AG04449 (cell line): ENCODE measurements at places on chromosomes 12 and 14.

DNA sequence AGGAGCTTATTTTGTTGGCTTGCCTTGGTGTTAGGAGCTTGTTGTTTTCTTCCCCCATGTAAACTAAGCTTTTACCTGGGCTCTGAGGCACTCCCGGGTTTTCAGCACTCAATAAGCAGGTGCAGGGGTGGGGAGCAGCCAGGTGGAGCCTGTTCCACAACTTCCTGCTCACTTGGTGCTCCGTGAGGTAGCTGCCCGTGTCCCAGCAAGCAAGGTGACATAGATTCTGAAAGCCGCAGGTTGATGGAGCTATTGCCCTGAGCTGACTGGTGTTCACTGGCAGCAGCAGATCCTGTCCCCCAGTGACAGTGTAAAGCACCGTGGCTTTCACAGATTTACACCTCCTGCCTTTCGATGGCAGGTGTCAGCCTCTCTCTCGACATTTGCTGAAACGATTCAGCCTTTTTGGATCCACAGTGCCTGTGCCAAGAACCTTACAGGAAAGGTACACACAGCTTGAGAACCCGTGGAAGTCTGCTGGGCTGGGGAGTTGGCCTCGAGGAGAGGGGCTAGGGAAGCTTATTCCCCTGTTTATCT lies 295.7 kb upstream of the FKBP4 start:
- no peak for DNase-seq

DNA sequence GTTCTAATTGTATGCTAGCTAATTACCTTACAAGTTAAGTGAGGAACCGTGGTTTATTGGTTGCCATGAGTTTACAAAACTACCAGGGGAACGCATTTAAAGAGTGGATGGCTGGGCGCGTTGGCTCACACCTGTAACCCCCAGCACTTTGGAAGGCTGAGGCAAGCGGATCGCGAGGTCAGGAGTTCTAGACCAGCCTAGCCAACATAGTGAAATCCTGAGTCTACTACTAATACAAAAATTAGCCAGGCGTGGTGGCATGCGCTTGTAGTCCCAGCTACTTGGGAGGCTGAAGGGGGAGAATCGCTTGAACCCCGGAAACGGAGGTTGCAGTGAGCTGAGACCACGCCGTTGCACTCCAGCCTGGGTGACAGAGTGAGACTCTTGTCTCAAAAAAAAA lies 2.2 kb downstream of the EIF5 start:
- no peak for DNase-seq

GRCh38 chr14:57244106-57244505 lies 24.6 kb downstream of the EXOC5 start:
- DNase-seq: no peak

- DNase-seq: no peak
Measured at GRCh38 chr14:81179631-81180030, 41.1 kb downstream of the GTF2A1 start.

DNA sequence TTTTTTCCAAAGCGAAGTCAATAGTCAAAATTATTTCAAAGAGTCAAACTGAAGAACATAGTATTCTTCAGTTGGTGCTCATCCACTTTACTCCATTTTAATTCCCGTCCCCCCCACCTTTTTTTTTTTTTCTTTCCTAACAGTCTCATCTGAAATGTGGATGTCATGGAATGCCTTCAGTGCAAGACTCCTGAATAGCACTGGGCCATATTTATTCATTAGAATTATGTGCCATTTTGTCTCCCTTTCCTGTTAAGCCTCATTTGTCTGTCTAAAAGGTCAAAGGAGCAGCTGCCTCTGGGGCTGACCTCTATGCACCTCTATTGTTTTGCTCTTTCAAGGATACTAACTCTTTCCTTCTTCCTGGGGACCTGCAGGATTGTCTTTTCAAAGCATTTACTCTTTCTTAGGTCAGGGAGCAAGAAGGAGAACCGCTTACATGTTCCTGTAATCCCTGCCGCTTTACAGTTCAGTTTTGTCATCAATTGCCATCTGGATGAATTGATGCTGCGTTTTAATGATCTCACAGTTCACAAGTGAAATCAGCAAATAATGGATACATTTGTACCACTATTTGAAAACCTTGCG lies 310.6 kb downstream of the NPAS3 start:
- DNase-seq: no peak

DNA sequence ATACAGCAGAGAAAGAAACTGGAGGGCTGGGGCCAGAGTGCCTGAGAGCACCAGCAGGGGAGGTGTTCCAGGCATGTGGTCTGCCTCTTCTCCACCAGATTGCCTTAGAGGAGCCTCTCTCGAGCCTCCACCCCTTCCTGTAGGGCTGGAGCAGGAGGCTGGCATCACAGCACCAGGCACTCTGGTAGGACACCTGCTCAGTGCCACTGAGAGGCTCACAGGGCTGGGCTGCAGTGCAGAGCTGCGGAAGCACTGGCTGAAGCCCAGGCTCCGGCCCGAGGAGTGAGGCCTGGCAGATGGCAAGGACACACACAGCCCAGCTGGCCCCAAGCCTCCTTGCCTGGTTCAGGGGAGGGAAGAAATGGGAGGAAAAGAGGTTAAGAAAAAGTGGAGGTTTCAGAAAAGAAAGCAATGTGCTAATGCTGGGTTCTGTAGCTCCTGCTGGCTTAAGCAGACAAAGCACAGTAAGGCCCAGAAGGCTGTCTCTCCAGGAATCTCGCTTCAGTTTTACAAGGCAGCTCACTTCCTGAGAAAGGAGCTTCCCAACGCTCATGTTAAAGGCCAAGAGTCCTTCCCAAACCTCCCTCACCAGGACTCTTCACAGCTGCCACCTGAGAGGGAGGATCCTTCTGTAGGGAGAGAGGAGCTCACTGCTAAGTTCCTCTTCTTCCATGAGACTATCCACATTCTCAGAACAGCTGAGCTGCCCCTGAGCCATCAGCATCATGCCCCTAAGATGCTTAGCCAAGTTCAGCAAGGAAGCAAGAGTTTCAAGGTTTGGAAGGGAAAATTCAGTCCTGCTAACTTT lies 23.8 kb downstream of the SPTB start:
- DNase-seq: no peak

GRCh38 chr14:75426332-75427125 lies 1.3 kb upstream of the JDP2 start:
- DNase-seq: no peak

DNA sequence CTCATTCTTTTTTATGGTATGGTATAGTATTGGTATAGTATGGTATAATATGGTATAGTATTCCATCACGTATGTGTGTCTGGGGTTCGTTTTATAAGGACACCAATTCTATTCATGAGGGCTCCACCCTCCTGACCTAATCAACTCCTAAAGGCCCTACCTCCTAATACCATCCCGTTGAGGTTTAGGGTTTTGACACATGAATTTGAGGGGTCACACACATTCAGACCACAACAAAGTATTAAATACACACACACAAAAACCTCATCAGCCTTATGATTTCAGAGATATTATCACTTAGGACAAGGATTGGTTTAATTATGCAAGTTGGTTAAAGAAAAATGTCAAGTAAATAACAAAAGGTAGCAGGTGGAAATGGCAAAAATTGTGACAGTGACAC lies 54.1 kb upstream of the CHST11 start:
- no peak for DNase-seq

DNA sequence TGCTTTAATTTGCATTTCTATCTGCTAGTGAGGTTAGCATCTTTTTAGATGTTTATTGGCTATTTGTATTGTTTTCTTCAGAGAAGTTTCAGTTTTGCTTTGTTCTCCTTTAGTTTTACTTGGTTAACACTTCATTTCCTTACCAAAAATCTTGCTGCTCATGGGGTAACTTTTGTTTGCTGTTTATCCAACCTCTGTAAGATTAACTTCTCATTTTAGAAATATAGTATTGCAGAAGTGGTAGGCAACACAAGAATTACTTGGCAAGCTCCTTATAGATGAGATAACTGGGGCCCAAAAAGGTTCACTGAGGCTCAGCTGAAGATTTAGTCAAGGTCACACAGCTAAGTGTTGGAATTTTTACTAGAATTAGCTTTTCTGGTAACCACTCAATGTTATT lies 40.5 kb downstream of the ALKBH1 start:
- DNase-seq: no peak

GRCh38 chr12:55696796-55697462 lies 10.8 kb downstream of the ITGA7 start:
- no peak for DNase-seq

- no peak for DNase-seq
Measured at GRCh38 chr14:94378527-94379290, 9.7 kb downstream of the SERPINA1 start.
